ENCODE measurements at places on chromosomes 1 and 21. TPM values are rescaled to one million over a fixed set of nuclear protein-coding genes. Genes with fewer than 3 reads are reported as not detected.

DNA sequence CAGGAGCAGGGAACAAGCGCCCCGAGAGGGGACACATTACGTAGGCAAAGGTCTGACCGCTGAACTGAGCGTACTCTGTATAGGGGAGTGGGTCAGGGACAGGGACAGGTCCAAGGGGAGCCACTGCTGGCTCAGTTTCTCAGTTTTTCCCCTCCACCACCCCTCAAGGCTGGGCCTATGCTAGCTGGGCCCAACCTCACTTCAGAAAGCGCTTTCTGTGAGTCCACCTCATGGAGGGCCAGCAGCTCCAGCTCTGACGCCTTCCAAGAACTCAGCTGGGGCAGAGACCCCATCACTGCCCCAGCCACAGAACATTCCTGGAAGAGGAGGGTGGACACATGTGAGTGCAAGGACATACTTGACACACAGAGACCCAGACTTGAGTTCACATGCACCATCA is 242.0 kb downstream of the FOXD2 start:
- DNase-seq = peak; percentile 23

DNA sequence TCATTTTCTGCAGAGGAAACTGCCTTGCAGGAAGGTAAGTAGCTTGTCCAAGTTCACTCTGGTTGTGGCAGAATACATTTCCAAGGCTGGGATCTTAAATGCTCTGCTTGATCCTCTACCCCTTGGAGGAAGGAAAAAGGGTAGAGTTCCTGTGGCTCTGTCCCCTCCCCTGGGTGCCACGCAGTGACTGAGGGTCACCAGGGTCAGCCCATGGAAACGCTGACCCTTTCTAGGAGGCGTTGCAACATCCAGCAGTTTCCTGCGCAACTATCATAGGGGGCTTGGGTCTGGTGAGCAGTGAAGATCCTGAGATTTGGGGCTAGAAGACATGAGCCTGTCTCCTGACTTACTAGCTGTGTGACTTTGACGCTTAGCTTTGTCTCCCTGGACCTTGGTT is 29.4 kb upstream of the EPS8L3 start:
- DNase-seq = no peak

GRCh38 chr1:82152356-82153271 is 351.9 kb downstream of the ADGRL2 start:
- no peak for DNase-seq

DNA sequence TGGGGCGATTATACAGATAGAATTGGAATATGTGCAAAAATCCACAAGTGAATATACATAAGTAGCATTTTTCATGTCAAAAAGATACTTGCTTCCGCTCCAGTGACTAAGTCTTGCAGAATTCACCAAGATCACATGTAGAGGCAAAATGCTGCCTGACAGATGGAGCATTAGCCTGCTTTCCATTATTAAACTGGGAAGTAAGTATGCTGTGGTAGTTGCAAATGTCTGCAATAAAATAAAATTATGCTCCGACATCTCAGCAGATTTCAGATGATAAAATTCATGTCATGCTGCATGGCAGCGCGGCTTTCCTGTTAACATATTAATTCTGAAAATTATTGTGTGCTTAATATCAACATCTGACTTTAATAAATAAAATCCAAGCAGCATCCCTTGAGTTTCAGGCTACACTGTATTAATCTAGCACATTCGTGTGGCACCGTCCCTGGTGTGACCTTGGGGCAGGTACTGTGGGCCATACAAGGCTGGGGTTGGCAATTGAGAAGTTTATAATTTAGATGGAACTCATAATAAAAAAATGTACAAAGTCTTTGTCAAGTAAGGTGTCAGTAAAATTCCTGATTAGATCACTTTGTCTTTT is 366.4 kb upstream of the ZP4 start:
- no peak for DNase-seq

DNA sequence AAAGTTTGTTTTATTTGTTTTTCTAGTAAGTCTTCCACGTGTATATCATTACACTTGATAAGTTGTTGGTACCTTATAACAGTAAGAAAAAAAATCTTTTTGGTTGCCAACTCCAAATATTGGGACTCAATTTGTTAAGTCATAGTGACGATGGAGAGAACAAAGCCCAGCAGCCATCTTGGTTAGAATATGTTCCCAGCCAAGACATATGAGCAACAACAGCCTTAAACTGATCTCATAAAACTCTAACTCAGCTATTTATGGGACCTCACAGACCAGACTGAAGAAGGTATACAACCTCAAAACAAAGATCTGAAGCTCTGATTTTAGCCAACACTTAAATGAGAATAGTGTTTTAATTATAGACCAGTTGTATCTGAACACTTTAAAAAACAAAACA is 281.3 kb downstream of the VAV3 start:
- DNase-seq = no peak

GRCh38 chr1:196501760-196502428 is 106.3 kb downstream of the KCNT2 start:
- DNase-seq = no peak

- DNase-seq = no peak
These were observed 566.2 kb upstream of the RGS18 start for GRCh38 chr1:191592039-191592438.

DNA sequence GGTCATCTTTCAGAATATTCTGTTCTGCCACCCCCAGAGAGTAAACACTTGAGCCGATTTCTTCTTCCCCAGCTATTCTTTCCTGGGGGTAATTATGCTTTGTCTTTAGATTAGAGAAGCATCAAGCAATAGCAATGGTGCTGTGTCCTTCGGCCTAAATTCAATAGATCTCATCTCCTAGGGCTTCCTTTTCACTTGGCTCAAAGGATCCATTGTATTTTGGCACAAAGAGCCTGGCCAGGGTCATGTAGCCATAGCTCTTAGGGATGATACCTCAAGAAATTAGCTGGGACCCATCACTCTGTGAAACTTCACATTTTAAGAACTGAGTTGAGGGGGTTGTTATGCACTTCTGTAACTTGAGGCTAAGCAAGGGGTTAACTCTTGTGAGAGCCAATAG is 27.0 kb downstream of the MRPS6 start:
- no peak for DNase-seq

DNA sequence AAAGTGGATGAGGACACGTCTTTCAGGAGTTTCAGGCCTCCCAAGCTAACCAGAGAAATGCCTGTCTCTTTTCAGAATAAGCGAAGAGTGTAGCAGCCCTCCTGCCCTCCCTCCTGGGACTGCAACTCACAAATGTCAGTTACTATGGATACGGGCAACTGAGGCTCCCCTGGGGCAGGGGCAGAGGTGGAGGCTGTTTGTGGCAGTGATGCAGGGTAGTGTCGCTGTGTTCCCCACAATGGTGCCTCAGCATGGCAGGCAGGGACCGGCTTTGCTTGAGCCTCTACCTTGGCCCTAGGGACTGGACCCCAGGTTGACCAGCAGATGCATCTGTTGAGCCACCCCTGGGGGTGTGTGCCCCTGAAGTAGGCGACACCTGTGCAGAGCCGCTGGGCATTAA is 10.2 kb downstream of the NFASC start:
- DNase-seq = no peak

Gene RXFP4
- total RNA-seq = not detected

Gene TLR5
- 0.94 TPM for total RNA-seq

Gene S100A9
- total RNA-seq = not detected

Data from H1 (cell line).